ENCODE measurements at places on chromosomes 11 and 22. TPM values are rescaled to one million over a fixed set of nuclear protein-coding genes. Genes with fewer than 3 reads are reported as not detected.
A peak's percentile ranks its signal among the peaks of the same experiment; 100 is the strongest.

- no peak overlapping the region for H3K27ac ChIP-seq
- DNase-seq = no peak
- no peaks in the 10 kb centered on the region for H3K36me3 ChIP-seq
- no peaks in the 10 kb centered on the region for H3K27me3 ChIP-seq
Observed at GRCh38 chr11:24760681-24761080, 263.8 kb downstream of the LUZP2 start.

DNA sequence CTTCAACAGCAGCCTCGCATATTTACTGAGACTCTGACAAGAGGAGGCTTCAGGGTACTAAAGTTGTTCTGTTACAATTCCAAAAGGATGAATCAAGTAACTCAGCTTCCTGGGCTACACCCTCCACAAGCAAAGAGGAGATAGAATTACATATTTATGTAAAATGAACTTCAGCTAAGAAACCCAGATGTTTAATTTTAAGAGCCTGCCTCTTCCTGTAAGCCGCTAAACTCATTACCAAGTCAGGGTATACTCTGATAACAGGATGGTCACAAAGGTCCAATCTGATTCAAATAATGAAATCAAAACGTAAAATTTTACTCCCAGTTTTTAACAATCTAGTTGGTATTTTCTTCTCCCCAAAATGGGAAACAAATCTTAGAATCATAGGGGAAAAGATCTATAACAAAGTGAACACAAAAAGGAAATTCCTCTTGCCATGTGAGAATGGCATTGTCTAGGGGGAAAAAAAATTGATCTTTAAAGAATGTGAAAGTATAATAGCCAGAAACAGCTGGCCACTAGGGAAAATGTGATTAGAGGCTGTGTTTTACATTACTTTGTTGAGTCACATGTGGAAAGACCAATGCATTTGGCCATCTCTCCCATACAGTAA lies 30.9 kb downstream of the CHEK2 start:
- H3K27ac ChIP-seq = no peak overlapping the region
- no peak for DNase-seq
- H3K27me3 ChIP-seq = no peaks in the 10 kb centered on the region
- H3K36me3 ChIP-seq = peaks cover 30% of the 10 kb centered on the region
- H3K4me3 ChIP-seq = no peak overlapping the region

SHANK2 gene
- total RNA-seq = 73.1 TPM

DNA sequence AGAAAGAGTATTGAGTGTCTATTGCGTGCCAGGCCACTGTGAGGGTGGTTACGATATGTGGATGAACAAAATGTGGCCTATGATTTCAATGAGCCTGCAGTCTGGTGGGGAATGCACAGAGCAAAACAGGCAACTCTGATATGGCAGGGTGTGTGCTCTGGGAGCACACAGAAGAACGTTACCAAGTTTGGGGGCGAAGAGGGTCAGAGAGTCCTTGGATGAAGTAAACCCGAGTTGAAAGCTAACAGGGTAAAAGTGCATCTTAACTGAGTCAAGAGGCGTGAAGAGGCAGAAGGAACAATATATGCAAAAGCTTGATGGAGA lies 258 bp downstream of the CFAP68 start:
- H3K4me1 ChIP-seq = 0 out of 2 replicates have a peak, but pooled peaks cover 9% of the 10 kb centered on the region
- no peaks in the 10 kb centered on the region for H3K27me3 ChIP-seq
- H3K36me3 ChIP-seq = no peaks in the 10 kb centered on the region
- peak overlapping the region; percentile 72 for H3K4me3 ChIP-seq

PGA4 gene
- not detected for total RNA-seq

DNA sequence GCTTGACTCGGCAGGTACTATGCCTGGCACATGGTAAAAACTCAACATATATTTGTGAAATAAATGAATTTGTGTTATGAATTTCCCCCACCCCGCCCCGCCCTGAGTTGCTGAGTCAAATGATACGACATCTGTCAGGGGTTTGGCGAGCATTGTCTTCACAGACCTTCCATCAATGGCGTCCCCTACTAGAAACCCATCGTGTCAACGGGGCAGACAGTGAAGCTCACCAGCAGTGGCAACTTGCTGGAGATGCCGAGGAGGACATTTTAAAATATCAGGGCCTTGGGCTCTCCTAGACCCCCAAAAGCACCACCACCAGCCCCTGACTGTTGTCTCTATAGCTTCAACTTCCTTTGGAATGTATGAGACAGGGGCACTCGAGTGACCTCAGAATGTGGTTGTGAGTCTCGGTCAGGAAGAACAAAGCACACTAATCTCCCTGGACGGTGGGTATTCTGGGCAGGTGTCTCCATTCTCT lies 761 bp upstream of the NXF1 start:
- peak overlapping the region; percentile 73 for H3K4me3 ChIP-seq
- DNase-seq = peak; percentile 47
- no peaks in the 10 kb centered on the region for H3K27me3 ChIP-seq
- peaks cover 14% of the 10 kb centered on the region for H3K4me1 ChIP-seq
- peaks cover 20% of the 10 kb centered on the region for H3K36me3 ChIP-seq

SLC17A6 gene
- total RNA-seq = 0.31 TPM

TSPAN18 gene
- 10.6 TPM for total RNA-seq

GRCh38 chr11:61885166-61885778 lies 6.1 kb downstream of the FADS3 start:
- H3K4me3 ChIP-seq = no peak overlapping the region
- no peak overlapping the region for H3K27ac ChIP-seq
- H3K27me3 ChIP-seq = no peaks in the 10 kb centered on the region
- DNase-seq = no peak

GRCh38 chr11:2207773-2208621 lies 36.4 kb upstream of the TH start:
- no peaks in the 10 kb centered on the region for H3K27me3 ChIP-seq
- no peak for DNase-seq
- peaks cover 2% of the 10 kb centered on the region for H3K4me1 ChIP-seq
- H3K27ac ChIP-seq = no peak overlapping the region

DNA sequence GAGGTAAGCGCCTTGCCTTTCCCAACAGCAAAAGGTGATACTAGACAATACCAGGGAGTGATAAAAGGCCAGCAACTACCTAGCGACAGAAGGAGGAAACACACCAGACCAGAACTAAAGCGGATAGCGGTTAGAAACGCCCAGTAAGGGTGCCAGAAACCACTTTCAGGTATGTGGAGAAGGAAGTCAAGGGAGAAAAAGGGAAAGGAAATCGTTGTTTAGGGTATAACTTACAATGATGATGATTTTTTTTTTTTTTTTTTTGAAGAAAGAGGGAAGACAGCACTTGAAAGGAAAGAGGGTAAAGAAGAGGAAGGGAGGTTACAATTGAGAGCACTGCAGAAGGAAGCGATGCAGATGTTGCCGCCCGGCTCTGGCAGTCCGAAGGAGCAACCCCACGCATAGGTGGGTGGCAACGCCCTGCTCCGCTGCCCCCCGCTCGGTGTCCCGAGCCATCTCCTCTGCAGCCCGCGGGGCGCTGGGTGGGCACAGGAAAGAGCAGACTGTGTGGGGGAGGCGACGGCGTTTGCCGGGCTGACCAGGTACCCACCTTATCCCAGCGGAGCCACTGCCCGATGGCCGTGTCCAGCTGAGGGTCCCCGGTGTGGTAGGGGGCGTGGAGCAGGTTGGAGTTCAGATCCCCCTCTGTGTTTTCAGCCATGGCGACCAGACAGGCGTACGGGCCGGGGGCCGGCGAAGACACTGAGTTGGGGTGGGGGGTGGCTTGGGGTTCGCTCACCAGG lies 561 bp downstream of the PGM2L1 start:
- H3K4me1 ChIP-seq = peaks cover 15% of the 10 kb centered on the region
- H3K4me3 ChIP-seq = peak overlapping the region; percentile 88
- peak overlapping the region; percentile 69 for H3K27ac ChIP-seq
- 0 out of 2 replicates have a peak, but pooled peaks cover 4% of the 10 kb centered on the region for H3K36me3 ChIP-seq
- H3K27me3 ChIP-seq = no peaks in the 10 kb centered on the region

GRCh38 chr11:23778971-23779370 lies 717.9 kb upstream of the LUZP2 start:
- H3K4me3 ChIP-seq = no peak overlapping the region
- H3K36me3 ChIP-seq = no peaks in the 10 kb centered on the region
- no peak for DNase-seq
- no peaks in the 10 kb centered on the region for H3K27me3 ChIP-seq

SAA4 gene
- total RNA-seq = not detected

GRCh38 chr22:24975125-24975640 lies 22.7 kb downstream of the KIAA1671 start:
- DNase-seq = no peak
- H3K27me3 ChIP-seq = no peaks in the 10 kb centered on the region
- no peaks in the 10 kb centered on the region for H3K36me3 ChIP-seq

DNA sequence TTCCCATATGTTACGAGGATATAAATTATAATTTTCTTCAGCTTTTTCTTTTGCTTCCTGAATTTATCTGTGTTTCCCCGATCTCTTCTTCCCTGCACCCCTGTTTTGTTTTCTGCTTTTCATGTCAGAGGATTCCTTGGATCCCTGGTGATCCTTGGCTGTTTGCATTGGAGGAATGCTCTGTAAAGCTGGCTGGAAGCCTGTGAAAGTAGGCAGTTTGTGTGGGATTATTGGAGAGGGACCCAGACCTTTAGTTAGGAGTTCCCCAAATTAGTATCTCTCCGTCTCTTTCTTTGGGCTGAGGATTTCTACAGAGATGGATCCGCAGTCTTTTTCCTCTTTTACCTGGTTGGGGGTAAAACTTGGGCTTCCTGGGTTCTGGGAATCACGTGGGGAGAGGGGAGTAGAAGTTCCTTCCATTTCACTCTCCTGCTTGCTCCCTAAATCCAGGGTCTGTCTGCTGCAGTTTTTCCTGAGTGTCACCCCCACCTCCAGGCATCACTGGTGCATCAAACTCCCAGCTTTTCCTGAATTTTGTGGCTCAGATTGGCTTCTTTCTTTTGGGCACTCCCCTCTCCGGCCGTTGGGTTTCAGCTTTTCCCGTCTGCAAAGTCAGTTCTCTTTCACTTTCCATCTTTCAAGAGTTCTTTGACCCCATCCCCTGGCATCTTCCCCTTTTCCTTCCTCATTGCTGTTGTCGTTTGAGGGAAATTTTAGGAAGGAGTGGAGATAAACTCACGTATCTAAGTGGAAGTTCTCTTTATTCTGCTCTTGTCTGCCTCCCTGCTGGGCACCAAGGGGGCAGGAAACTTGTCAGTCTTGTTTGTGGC lies 79.1 kb upstream of the ALX4 start:
- peaks cover 11% of the 10 kb centered on the region for H3K4me1 ChIP-seq
- H3K4me3 ChIP-seq = peak overlapping the region; percentile 41
- no peak overlapping the region for H3K27ac ChIP-seq
- H3K27me3 ChIP-seq = no peaks in the 10 kb centered on the region
- DNase-seq = peak; percentile 15

NEFH gene
- 2.8 TPM for total RNA-seq

DNA sequence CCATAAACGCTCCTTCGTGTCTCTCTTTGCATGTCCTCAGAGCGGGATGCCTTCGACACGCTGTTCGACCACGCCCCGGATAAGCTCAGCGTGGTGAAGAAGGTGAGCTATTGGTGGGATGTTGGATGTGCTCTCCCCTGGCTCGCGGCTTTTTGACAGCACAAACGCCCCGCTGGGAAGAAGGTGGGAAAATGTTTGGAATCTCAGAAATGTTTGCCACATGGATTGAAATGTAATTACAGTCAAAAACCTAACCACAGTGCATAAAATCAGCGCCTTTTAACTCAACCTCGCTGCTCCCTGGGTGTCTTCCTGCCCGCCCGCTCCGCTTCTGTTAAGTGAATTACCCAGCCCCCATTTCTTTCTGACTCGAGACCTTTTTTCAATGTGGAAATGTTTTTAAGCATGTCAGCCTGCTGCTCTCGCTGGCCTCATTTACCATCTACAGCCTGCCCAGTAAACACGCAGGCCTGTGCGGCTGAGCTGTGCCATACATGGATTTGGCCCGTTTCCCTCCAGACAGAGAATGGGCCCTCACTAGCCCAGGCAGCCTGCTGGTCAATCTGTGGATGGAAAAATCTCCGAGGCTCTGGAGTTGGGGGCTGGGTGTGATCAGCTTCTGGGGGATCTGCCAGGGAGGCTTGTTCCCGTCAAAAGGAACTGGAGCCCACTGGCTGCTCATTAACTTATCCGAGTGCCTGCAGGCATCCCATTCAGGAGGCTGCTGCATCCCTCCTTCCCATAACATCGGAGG lies 32.7 kb upstream of the PARVG start:
- H3K36me3 ChIP-seq = no peaks in the 10 kb centered on the region
- no peaks in the 10 kb centered on the region for H3K27me3 ChIP-seq
- DNase-seq = peak; percentile 97
- peaks cover 35% of the 10 kb centered on the region for H3K4me1 ChIP-seq
- H3K4me3 ChIP-seq = peak overlapping the region; percentile 26
- peak overlapping the region; percentile 99 for H3K27ac ChIP-seq

ZP1 gene
- total RNA-seq = not detected

DNA sequence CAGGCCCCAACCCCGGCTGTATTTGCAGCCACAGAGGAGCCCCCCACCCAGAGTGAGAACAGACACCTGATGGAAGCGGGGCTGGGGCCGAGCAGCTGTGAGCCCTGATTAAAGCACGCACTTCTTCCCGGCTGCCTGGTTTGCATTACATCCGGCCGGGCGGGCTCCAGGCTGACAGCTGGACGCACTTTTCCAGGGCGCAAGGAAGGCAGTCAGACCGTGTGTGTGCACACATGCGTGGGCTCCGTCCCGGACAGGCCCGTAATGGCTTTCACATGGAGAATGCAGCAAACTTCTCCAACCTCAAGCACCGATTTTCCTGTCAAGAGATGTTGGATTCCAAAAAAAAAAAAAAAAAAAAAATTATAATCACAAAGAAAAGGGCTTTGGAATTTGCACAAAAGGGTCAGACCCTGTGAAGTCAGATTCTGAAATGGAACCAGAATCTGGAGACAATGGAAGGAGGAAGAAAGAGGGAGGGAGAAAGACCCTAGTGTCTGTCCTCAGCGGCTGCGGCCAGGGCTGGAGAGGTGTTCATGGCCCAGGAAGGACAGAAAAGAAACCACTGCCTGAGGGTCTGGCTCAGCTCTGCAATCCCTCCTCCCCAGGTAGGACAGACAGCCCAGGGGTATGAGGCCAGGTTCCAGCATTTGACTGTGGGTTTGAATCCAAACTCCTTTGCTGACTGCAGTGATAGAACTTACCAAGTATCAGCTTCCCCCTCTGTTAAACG lies 365.5 kb downstream of the MN1 start:
- no peaks in the 10 kb centered on the region for H3K36me3 ChIP-seq
- H3K27me3 ChIP-seq = no peaks in the 10 kb centered on the region
- peaks cover 15% of the 10 kb centered on the region for H3K4me1 ChIP-seq
- H3K4me3 ChIP-seq = no peak overlapping the region
- H3K27ac ChIP-seq = no peak overlapping the region
- peak; percentile 38 for DNase-seq

DNA sequence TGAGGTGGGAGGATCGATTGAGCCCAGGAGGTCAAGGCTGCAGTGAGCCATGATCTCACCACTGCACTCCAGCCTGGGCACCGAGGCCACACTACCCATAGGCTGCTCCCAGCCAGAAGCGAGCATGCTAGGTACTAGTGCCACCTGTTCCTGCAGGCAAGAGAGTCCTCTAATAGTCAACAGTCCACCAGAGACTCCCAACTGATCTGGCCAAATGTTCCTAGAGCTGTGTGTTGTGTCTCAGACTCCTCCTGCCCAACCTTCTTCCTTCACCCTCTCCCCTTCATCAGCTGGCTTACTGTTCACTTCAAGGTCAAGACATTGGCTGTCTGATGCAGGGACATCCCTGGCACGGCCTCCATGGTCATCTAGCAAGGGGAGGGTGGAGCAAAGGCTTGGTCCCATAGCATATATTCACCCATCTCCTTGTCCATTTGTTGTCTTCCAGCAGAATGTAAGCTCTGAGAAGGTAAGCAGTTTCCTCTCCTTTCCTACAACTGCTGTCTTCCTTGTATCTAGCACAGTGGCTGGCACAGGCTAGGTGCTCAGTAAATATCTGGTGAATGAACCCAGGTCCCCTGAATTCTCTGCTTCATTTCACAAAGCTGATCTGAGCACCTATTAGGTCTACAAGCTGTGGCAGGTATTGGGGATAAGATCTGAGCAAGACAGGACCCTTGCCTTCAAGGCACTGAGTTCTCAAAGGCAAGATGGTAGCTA lies 126.2 kb upstream of the SERPIND1 start:
- H3K27ac ChIP-seq = no peak overlapping the region
- H3K4me1 ChIP-seq = no peaks in the 10 kb centered on the region
- no peaks in the 10 kb centered on the region for H3K27me3 ChIP-seq
- H3K36me3 ChIP-seq = no peaks in the 10 kb centered on the region
- DNase-seq = no peak

CST6 gene
- 4.2 TPM for total RNA-seq
